Mesenteric fat pad (tissue), 1 donor: ENCODE measurements at places on chromosomes 4 and X. TPM values are rescaled to one million over a fixed set of nuclear protein-coding genes. Genes with fewer than 3 reads are reported as not detected.

DNA sequence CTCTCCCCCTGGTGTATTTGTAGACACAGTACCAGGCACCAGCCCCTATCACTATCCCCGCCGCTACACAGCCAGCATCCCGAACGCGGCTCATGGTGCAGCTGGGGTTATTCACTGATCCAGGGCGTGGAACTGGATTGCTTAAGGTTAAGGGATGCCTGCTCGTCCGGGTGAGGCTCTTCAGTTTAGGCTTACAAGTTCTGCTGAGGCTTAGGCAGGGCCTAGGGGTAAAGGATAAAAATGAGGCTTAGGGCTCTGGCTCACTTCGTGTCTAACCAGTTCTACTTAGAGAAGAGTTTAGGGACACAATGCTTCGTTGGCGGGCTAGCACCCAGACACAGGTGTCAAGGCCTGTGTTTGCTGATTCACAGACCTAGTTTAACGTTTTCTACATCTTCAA, 2.2 kb downstream of the ARMCX2 start:
- no peak for DNase-seq

GRCh38 chrX:71532078-71532752, 689 bp upstream of the OGT start:
- no peak for DNase-seq

GRCh38 chr4:123017636-123018395, 95.4 kb upstream of the NUDT6 start:
- DNase-seq, result no peak

DNA sequence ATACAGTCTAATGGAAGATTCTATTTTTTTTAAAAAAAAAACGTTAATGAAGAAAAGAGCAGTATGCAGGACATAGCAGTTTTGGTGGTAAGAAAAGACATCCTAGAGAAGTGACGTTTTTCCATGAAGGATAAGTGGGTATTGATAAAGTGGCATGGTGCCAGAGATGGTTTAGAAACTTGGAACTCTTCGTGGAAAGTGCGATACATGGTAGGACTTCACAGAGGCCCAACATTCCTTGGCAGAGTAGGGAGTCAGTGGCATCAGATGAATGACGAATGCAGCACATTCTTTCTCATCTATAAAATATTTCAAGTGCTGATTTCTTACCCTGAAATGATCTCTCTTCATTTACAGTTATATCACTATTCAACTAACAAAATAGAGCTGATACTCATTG, 298.7 kb downstream of the CCSER1 start:
- DNase-seq, result no peak

DNA sequence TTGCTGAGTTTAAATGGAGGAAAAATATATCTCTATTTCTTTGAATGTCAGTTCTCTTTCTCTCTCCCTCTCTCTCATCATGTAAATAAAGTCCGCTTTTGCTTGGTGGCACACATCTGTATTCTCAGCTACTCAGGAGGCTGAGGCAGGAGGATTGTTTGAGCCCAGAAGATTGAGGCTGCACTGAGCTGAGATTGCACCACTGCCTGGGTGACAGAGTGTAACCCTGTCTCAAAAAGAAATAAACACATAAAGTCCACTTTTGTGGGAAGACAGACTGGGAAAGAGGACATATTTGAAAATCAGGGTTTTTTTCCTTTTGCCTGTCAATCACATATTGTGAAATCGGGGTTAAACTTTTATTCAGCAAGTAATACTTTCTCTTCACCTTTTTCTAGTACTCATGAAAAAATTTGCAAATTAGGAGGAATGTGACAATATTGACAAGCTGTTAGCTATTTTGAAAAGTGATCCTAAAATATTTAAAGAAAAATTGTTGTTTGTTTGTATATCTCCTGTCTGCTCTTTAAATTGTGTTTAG, 42.6 kb downstream of the PLS3 start:
- DNase-seq, result no peak

GRCh38 chr4:69092190-69092589, 4.1 kb upstream of the UGT2B7 start:
- DNase-seq, result no peak

DNA sequence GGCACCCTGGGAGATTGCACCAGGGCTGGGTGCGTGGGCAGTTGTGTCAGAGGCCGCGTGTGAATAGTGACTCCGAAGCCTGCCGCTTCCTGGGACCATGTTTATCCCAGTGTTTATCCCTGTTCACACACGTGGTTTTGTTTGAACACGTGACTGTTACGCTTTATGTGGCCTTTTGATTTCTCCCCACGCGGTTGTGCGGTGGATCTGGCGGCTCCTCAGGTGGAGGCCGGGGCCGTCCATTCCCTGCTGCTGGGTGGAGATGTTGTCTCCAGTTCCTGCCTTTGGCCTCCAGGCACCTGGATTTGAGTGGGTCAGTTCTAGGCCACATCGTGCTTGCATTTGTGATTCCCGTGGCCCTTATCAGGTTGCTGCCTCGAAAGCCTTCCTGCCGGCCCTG, 35.1 kb downstream of the NELFA start:
- no peak for DNase-seq

GRCh38 chr4:38949411-38950051, 81.9 kb downstream of the FAM114A1 start:
- no peak for DNase-seq

GRCh38 chrX:37829721-37830120, 17.6 kb downstream of the DYNLT3 start:
- no peak for DNase-seq

GRCh38 chrX:15834827-15835595, 19.6 kb downstream of the AP1S2 start:
- no peak for DNase-seq

DNA sequence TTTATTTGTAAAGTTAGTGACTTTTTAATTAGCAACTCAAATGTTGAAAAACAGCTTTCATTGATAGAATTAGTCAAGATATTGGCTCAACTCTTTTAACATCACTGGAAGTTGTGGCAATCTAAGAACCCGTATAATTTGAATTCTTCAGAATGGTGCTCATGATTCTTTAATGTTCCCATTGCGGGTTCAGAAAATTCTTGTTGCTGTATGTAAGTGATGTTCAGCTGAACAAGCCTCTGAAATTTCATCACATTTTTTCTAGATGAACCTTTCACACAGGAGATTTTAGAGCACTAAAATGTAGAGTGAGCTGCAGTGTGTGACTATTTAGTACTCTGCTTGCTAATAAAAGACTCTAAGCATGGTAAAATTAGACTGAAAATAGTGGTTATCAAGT, 1317.7 kb downstream of the FSTL5 start:
- no peak for DNase-seq

- DNase-seq, result no peak
These were observed 395.5 kb upstream of the SMIM31 start for GRCh38 chr4:164358400-164358799.

- DNase-seq, result no peak
These were observed 75.6 kb upstream of the SRD5A3 start for GRCh38 chr4:55270481-55270880.

DNA sequence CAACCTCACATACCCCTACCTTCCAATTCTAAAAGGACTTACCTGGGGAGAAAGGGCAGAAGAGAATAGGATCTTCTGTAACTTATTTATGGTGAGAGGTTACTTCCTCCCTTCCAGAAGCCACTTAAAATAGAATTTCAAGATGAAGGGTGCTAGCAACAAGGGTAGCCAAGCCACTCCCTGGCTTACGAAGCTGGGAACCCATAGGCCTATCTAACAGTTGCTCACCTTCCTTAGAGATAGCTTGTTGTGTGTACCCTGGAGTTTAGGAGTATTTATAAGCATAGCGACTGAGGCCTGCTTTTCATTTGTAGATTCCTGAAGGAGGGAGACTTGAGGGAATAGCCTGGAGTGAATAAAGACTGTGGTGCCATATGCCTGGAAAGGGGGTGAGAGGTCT, 28.9 kb downstream of the XK start:
- no peak for DNase-seq

- DNase-seq, result no peak
These were observed 777 bp upstream of the CASK start for GRCh38 chrX:41923978-41924683.

- DNase-seq, result no peak
These were observed 16.5 kb upstream of the GUCY2F start for GRCh38 chrX:109498434-109498833.

- no peak for DNase-seq
These were observed 92.6 kb downstream of the IQCM start for GRCh38 chr4:149723065-149723464.

Gene PAGE5
- not detected for total RNA-seq

Gene RNF150
- total RNA-seq, result 17.4 TPM

Gene RELL1
- 56.2 TPM for total RNA-seq

Gene UGT2A1
- total RNA-seq, result not detected

Gene USP46
- total RNA-seq, result 18.3 TPM

Gene DCLK2
- total RNA-seq, result 4.3 TPM

Gene GLOD5
- not detected for total RNA-seq
